ENCODE measurements at places on chromosomes 7 and 10. TPM values are rescaled to one million over a fixed set of nuclear protein-coding genes. Genes with fewer than 3 reads are reported as not detected.

Gene EVX1
- 2.7 TPM for total RNA-seq

Gene RAMP3
- 9.0 TPM for total RNA-seq

Gene OR9A4
- not detected for total RNA-seq

Gene OR9A2
- total RNA-seq, result not detected

Gene ADAM8
- 5.2 TPM for total RNA-seq

Gene POLR2J3
- 23.7 TPM for total RNA-seq

- no peak for DNase-seq
Measured at GRCh38 chr10:97131181-97131628, 54.6 kb downstream of the SLIT1 start.

DNA sequence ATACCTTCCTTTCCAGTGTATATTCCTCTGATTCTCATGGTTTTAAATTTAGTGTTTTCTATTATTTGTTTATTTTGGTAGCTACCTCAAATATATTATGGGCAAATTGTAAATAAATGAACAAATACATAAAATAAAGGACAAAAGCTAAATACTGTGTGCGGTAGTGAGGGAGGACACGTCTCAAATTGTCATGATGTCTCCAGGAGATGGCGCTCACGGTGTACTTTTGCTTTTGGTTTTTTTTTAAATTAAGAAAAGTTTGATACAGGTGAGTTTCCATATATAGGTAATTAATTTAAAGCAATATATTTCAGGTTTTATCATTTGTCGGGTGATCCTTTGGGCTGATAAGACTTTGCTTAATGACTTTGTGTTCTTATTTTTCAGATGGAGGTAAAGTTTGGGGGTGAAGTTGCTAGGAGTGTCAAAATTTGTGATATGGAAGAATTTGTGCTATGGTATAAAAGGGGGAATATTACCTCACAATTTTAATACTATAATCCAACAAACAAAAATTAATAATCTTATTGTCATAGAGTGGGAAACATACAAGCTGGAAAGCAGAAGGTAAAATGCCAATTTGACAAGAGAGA is 68.4 kb upstream of the TMEM229A start:
- DNase-seq, result no peak

GRCh38 chr7:55212176-55212575 is 153.0 kb upstream of the LANCL2 start:
- no peak for DNase-seq

DNA sequence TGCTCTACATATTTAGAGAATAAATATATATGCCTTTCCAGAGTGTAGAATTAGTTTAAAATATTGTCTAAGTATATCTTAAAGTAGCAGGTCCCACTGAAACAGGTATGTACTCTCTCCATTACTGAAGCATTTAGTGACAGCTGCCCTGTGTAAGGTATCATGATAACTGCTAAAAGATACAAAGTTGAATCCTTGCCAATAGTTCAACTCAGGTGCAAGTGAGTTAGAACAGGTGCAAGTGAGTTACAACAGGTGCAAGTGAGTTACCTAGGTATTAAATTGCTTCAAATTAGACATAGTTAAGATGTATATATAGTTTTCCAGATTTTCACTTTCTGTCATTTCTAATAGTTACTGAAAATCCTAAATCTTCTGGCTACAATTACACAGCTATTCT is 119.1 kb downstream of the CNOT4 start:
- DNase-seq, result no peak

DNA sequence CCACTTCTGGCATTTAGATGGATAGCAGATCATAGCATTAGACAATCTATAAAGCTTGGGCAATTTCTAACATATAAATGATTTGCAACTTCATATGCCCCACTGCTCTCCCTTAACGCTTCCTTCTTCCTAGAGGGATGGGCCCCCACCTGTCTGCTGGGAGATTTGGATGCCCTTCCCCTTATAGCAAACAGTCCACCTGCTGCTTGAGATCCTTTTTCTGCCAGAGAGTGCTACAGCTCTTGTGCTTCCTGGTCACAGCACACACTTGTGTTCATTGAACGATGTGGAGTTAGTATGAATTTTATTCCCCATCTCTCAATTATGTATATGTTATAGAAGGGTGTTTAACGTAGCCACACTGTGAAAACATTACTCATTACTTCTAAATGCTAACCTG is 10.4 kb upstream of the PCGF5 start:
- no peak for DNase-seq

DNA sequence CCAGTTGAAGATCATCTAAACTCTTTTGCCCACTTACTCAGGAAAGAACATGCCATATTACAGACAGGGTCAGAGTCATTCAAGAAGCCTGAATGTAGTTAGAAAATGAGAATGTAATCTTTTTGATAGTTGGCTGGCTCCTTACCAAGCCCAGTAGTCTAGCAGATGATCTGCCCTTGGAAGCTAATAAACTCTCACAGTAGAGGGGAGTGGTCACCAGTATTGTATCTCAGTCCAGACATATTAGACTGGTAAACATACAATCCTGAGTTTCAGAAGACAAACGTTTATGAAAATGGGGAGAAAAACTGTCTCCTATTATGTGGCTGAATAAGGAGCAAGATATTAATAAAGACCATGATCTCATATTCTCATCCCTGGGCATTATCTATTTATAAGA is 65.3 kb downstream of the SEPTIN7 start:
- no peak for DNase-seq

GRCh38 chr10:85851325-85851724 is 515.3 kb downstream of the GRID1 start:
- DNase-seq, result no peak

DNA sequence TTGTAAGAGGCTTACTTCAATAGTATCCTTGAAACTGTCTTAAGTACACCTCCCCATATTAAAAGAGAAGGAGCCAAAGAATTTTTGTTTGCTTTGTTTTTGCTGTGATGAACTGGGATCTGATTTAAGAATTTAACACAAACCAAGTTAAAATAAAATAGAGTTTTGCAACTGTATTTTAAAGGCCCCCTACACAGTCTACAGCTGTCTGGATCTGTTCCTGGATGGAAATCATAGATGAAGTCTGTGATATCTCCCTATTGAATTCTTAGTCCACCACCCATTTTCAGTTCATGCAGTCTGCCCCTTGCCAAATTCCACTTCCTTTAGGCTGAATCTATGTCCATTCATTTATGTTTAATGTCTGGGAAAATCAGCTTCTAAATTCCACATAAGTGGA is 169.8 kb upstream of the MEOX2 start:
- DNase-seq, result no peak

DNA sequence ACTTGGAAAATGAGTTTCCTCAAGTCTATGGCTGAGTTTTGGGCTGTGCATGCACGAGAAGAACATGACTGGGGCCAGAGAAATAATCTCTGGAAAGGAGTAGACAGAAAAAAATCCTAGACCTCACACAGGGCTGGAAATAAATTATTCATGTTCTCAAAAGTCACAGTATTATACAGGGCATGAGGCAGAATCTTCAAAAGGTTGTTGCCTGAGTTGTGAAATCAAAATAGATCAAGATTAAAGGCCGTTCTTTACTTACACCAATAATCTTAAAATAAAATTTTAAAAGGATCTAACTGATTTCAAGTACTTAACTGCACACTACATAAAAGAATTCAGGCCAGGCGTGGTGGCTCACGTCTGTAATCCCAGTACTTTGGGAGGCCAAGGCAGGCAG is 14.1 kb upstream of the CREM start:
- no peak for DNase-seq

DNA sequence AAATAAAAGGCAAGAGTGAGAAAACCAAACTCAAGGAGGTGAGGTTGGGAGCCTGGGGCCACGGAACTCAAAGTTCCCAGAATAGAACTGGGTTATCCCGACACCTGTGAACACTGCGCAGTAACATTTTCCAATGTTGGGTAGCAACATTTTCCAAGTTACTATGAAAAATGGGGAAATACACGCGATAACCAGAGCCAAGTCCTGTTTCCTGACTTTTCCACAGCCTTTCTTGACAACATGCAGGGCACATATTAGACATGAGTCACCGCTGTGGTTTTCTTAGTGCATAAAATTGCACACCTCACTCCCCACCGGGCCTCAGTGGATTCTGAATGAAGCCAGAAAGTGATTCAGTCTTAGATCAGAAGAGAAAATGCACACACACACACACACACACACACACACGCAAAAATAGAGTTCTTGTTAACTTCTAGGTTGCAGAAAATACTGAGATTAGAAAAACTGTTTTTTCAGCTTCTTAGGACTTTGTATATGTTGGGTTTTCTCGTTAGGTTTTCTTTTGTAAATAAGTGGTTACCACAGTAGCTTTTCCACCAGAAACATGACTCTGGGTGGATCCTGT is 70.0 kb downstream of the CAMK1D start:
- DNase-seq, result peak; percentile 1

DNA sequence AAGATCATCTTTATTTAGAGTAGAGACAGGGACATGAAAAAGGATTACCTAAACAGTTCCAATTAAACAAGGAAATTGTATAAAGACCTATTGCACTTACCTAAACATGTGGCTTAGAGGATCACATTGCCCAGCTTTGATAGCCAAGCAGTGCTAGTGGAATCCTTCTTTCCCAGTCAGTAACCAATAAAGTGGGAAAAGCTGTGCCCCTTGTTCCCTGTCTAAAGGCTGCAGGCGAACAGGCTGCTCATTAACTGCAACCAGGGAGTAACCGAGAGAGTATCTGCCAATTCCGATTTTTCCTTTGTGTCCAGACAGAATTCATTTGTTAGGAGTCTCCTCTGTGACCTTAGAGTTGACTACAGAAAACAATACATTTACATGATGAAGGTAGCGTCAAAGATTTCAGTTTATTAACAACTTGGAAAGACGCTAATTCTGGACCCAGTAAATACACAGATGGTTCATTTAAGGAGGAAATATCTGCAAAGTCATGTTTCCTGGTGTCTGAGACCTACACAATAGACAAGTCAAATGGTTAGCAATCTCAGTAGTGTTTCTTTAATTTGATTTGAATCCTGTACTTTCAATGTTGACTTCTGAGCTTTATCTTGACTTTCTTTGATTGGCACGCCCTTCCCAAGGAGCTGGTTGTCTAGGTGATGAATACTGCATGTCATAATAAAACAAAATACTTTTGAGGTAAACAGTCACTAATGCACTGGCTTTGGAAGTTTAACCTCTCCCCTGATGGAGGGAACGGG is 57.3 kb upstream of the MET start:
- no peak for DNase-seq

DNA sequence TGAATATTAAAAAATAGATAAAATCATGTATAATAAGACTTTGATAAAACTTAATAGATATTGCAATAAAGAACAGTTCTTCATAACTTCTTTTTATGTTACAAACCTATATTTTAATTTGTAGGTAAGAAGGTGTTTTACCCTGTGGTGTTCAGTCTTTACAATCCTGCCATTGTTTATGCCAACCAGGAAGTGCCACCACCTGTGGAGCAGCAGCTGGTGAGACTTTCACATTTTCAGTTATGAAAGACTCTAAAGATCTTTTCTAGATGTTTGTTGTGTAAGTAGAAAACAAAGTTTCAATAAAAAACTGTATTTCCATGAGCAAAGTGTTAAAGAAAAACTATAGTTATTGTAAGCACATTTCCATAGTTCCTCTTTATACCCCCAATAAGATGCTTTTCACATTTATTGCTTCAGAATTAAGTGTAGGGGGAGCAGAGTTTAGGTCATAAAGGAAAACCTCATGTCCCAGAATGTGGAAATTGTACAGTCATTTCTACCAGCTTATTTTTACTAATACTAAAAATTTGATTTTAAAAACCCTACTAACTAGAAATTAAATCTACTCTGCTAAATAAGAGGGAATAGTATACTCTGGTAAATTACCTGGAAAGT is 28.7 kb downstream of the CSGALNACT2 start:
- peak; percentile 47 for DNase-seq
